RKO (cell line): ENCODE measurements at places on chromosomes 5 and 9.

DNA sequence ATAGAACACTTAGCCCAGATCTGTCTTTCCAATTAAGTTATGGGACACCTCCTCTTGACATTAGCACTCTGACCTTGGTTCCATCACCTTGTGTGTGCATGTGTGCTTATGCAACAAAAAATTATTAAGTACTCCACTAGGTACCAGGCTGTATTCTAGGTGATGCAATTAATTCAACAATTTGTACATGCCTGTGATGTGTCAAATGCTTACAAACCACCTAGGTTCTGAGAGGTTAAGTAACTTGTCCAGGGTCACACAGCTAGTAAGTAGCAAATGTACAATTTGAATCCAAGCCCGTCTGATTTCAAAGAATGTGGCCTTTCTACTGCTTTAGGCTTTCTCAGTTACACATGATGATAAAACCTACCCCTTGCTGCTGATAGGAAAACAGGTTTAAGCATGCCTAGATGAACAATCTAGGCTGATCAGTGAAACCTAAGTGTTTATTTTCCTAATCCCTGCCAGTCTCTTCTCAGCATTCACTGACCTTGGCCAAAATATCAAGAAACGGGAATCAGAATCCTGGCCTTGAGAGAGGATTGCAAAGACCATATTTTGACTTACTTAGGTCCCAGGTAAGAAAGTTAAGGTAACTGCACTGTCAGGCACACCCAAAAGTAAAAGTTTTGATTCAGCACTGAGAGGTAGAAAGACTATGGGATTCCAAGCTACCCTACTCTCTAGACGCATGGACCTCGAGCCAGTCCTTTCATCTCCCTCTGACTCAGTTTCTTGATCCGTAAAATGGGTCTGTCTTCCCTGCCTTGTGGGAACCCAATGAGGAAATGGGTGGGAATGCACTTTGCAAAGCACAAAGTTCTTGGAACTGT, 1.0 kb downstream of the TBC1D2 start:
- peak; percentile 30 for DNase-seq

- no peak for DNase-seq
Observed at GRCh38 chr5:173812811-173813550, 75.2 kb upstream of the CPEB4 start.

DNA sequence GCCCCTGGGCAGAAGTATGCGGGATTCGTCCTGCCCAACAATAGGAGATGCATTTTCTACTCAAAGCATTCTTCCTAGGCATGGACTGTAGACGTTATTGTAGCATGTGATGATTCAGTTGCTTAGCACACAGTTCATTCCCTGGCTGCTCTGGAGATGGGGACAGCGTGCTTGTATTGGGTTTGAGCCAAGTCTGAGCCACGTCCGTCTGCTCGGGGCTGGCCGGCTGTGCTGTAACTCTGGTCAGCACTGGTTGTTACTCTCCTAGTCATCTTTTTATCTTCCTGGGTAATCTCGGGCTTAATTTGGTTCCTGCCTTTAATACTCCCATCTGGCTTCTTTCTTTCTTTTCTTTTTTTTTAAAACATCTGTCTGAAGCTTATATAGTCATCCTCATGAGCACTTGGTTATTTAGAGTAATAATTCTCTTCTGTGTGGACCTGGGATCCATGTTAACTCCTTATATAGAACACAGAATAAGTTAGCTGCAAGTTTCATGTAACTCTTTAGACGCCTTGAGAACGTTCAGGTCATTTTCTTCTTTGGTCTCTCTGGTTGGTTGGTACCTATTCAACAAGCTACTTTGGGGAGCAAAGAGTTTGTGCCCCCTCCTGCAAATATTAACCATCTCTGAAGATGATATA, 118.8 kb upstream of the RPS23 start:
- DNase-seq, result peak; percentile 62

- DNase-seq, result no peak
Observed at GRCh38 chr5:156934450-156935211, 28.4 kb downstream of the TIMD4 start.

GRCh38 chr5:129096382-129096991, 1.9 kb downstream of the ISOC1 start:
- DNase-seq, result peak; percentile 33

- DNase-seq, result no peak
Observed at GRCh38 chr5:79297661-79298060, 61.7 kb downstream of the JMY start.

- DNase-seq, result no peak
Observed at GRCh38 chr5:170892196-170892595, 30.4 kb downstream of the RANBP17 start.

DNA sequence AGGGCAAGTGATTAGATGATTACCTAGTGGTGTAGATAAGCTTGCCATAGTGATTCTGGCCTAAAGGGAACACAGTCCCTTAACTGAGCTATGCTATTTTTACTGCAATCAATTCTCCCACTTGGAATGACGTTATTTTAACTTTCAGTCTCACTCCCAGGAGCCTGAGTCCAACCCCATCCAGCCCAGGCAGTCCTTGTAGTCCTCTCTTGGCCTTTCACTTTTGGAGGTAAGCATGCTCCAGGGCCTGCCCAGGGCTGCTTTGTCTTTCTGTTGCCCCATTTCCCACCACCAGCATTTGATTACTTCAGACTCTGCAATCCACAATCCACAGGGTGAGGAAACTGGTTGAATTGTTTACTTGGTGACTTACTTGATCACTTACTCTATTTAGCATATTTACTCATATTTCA, 233.0 kb downstream of the CD180 start:
- DNase-seq, result no peak

- DNase-seq, result no peak
Observed at GRCh38 chr5:98085593-98085992, 687.9 kb upstream of the RGMB start.

GRCh38 chr5:76175051-76175666, 92.0 kb downstream of the SV2C start:
- peak; percentile 61 for DNase-seq

- DNase-seq, result no peak
Observed at GRCh38 chr5:179243333-179243732, 101.9 kb downstream of the ADAMTS2 start.

GRCh38 chr5:172005708-172006320, 624 bp downstream of the FBXW11 start:
- DNase-seq, result peak; percentile 40

- DNase-seq, result no peak
Observed at GRCh38 chr5:91038180-91038808, 344.8 kb downstream of the ARRDC3 start.

- DNase-seq, result no peak
Observed at GRCh38 chr9:113947941-113948340, 71.8 kb downstream of the ZNF618 start.

- DNase-seq, result no peak
Observed at GRCh38 chr5:113219695-113220094, 215.1 kb downstream of the TSSK1B start.

- no peak for DNase-seq
Observed at GRCh38 chr9:7174884-7175283, 417.1 kb downstream of the KDM4C start.

DNA sequence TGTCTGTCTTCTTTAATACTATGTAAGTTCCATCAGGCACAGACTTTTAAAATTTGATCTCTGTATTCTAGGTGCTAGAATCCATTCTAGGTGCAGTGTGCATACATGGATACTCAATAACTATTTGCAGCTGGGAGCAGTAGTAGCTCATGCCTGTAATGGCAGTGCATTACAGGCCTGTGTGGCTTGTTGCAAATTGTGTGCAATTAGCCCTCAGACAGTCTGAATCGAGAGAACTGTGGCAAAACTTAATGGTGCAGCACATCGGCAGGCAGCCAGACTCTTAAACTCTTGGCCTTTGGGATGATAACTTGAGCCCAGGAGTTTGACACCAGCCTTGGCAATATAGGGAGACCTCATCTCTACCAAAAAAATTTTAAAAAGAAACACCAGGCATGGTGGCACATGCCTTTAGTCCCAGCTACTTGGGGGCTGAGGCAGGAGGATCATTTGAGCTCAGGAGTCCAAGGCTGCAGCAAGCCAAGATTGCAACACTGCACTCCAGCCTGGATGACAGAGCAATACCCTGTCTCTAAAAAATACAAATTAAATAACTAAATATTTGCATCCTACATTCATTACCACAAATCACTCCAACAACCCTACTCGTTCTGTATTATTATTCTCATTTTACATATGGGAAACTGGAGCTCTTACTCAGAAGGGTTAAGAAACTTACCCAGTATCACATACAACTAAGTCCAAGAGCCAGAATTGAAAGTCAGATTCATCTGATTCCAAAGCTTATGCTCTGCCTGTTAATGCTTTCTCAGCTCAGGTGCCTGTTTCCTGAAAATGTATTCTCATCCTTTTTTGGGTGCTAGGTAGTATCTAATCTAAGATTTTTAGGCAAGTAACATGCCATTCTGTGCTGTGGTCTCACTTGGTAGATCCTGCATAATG, 30.1 kb downstream of the PRKACG start:
- DNase-seq, result no peak

DNA sequence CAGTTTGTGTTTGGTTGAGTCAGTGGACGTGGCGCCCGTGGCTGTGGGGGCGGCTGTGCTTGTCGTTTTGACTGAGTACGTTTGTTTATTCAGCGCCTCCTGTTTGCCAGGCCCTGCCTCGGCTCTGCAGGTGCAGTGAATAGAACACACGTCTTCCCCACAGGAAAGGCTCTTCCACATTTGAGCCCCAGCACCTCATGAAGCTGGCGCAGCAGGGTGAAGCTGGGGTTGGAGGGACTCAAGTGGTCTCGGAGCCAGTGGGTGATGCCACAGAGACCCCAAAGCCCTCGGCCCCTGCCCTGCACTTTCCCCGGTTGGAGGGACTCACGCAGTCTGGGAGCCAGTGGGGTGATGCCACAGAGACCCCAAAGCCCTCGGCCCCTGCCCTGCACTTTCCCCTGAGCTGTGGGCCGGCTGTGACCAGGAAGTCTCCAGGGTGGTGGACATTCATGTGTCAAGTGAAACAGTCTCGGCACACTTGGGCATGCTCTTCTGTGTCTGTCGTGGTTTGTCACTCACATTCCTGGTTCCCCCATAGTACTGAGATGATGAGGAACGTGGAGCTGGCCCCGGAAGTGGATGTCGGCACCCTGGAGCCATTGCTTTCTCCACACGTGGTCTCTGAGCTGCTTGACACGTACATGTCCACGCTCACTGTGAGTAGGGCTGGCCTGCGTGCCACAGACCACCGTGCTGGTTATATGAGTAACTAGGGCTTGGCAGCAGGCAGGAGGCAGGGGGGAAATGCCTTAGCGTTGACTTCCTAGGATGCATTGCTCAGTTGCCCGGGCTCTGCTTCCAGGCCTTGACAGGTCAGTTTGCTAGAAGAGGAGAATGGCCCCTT, 13.6 kb downstream of the EXOC3 start:
- no peak for DNase-seq

DNA sequence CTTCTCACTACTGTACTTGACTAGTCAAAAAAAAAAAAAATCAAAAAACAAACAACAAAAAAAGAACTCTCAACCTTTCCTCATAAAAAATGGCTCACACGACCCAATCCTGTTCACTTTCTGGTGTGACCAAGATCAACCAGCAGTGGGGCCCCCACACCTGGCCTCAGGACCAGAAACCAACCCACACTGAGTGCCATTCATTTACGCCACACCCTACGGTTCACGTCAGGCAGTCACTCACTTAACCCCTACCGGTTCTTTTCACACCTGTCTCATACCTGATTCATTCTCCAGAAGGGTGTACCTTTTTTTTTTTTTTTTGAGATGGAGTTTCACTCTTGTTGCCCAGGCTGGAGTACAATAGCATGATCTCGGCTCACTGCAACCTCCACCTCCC, 5.7 kb downstream of the SUSD1 start:
- DNase-seq, result no peak

DNA sequence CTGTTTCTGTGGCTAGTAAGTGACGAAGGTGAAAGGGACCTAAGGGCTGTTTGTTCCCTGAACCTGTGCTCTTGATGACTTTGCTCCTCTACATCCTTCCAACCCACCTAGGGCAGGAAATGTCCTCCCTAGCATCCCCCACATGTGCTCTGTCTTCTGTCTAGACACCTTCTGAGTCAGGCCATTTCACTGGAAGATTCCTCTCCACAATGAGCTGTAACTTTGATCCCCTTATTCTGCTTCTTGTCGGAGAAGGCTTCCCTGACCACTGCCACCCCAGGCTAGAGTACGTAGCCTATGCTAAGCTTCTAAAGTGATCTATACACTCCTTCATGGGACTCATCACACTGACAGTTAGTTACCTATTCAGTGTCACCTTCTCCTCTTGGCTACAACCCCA, 21.7 kb downstream of the SPAAR start:
- no peak for DNase-seq

GRCh38 chr5:14775857-14776256, 95.7 kb downstream of the ANKH start:
- no peak for DNase-seq
